ENCODE measurements at places on chromosomes 2 and 18. TPM values are rescaled to one million over a fixed set of nuclear protein-coding genes. Genes with fewer than 3 reads are reported as not detected.

GRCh38 chr2:206863196-206863595 is 76.1 kb upstream of the CPO start:
- no peak overlapping the region for H3K4me3 ChIP-seq
- H3K36me3 ChIP-seq, result no peaks in the 10 kb centered on the region
- H3K4me1 ChIP-seq, result peaks cover 9% of the 10 kb centered on the region

GRCh38 chr2:226788064-226788463 is 11.6 kb downstream of the IRS1 start:
- H3K27ac ChIP-seq, result peak overlapping the region; percentile 94
- H3K4me3 ChIP-seq, result no peak overlapping the region
- H3K4me1 ChIP-seq, result peaks cover 59% of the 10 kb centered on the region
- H3K36me3 ChIP-seq, result no peaks in the 10 kb centered on the region
- no peaks in the 10 kb centered on the region for H3K27me3 ChIP-seq
- no peak for DNase-seq

DNA sequence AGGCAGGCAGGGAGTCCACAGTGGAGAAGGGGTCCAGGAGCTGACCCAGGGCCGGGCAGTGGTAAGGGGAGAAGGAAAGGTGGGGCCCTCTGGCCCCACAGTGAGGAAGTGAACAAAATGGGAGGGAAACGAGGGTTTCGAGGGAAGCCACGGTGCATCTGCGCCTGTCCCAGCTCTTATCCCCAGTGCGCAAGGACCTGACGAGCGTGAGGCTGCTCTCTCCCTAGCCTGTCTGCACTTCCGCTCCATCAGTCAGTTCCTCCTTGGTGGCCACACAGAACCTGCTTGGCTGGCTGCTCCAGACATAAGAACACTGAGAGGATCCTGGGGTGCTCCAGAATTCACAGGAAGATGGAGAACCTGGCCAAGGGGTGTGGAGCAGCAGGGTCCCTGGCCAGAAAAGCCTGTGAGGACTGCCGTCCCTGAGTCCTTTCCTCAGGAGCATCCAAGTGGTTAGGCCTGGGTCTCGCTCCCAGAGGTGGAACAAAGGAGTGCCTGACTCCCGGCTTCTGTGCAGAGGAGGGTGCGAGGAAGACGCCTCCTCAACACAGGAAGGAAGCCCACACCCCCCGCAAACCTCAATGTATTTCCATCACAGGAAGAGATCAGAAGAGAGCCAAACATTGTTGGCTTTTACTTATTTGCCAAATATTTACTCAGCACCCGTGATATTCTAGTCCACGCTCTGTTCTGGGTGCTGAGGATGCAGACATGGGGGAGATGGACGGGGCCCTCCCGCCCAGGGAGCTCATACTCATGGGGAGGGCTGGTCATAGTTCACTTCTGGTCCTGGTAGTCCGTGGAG is 43.7 kb upstream of the SEMA4C start:
- H3K27me3 ChIP-seq, result no peaks in the 10 kb centered on the region
- no peaks in the 10 kb centered on the region for H3K36me3 ChIP-seq
- H3K4me3 ChIP-seq, result no peak overlapping the region

DNA sequence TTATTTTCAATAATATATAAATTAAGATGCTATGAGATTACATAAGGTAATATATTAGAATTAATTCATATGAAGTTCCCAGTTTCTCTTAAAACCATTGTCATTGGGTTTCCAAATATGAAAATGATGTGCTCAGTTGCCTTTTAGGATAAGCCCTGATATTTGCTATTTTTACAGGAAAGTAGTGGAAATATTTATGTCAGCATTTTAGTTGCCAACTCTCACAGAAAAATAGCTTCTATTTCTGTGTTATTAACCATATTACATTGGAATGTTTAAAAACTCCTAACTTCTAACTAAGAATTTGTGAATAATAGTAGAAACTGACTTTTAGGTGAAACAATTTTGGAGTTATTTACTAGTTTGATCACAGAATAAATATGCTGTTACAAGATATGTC is 74.0 kb downstream of the TMX3 start:
- no peak for DNase-seq
- H3K36me3 ChIP-seq, result no peaks in the 10 kb centered on the region
- no peaks in the 10 kb centered on the region for H3K27me3 ChIP-seq
- H3K27ac ChIP-seq, result no peak overlapping the region
- H3K4me3 ChIP-seq, result no peak overlapping the region

- no peaks in the 10 kb centered on the region for H3K27me3 ChIP-seq
- no peak for DNase-seq
- no peak overlapping the region for H3K4me3 ChIP-seq
- H3K27ac ChIP-seq, result no peak overlapping the region
- H3K4me1 ChIP-seq, result no peaks in the 10 kb centered on the region
These were observed 196.6 kb upstream of the SLC35G4 start for GRCh38 chr18:11412811-11413210.

GRCh38 chr18:69411199-69411598 is 10.5 kb downstream of the DOK6 start:
- no peaks in the 10 kb centered on the region for H3K4me1 ChIP-seq
- H3K36me3 ChIP-seq, result no peaks in the 10 kb centered on the region
- DNase-seq, result no peak
- no peak overlapping the region for H3K27ac ChIP-seq

ERCC3 gene
- 23.3 TPM for total RNA-seq

DNA sequence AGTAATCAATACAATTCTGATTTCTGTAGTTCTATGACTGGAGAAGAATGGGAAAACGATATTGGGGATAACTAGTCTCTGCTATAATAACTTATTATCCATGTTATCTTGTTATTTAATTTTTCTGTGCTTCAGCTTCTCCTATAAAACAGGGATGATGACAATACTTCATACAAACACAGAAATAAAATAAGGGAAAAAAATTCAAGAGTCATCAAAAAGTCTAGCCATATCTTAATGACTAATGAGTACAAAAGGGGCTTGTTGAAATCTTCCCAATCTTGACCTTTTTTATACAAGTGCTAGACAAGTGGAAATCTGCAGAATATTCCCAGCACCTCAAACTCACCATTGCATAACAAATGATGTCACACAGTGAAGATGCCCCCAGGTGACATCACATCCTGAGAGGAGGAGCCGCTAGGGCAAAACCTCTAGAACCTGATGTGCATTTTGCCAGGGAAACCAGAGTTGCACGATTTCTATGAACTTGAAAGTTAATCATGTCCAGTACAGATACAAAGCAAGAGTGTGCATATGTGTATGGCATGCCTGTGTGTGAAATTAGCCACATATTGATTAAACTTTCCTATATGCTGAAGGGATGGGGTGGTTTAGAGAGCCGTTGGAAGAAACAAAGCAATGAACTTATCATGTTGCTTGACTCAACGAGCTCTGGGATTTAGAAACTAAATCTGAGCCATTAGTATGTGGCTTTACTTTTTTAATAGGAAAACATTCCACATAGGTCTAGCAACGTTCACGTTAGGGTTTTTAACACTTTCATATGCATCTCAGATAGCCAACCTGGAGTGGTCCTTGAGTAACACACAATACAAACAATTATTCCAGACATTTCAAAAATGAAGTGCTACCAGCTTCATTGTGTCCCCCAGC is 278.9 kb downstream of the SLC4A3 start:
- H3K4me1 ChIP-seq, result no peaks in the 10 kb centered on the region
- no peaks in the 10 kb centered on the region for H3K27me3 ChIP-seq
- DNase-seq, result no peak

PSMA8 gene
- total RNA-seq, result not detected

GRCh38 chr2:201707142-201707541 is 8.7 kb upstream of the MPP4 start:
- no peaks in the 10 kb centered on the region for H3K4me1 ChIP-seq
- no peaks in the 10 kb centered on the region for H3K27me3 ChIP-seq
- no peak for DNase-seq
- no peak overlapping the region for H3K27ac ChIP-seq

- H3K4me3 ChIP-seq, result no peak overlapping the region
- no peaks in the 10 kb centered on the region for H3K27me3 ChIP-seq
- H3K36me3 ChIP-seq, result no peaks in the 10 kb centered on the region
- no peak overlapping the region for H3K27ac ChIP-seq
- no peaks in the 10 kb centered on the region for H3K4me1 ChIP-seq
- DNase-seq, result no peak
These were observed 40.3 kb downstream of the INPP5D start for GRCh38 chr2:233100192-233100998.

DNA sequence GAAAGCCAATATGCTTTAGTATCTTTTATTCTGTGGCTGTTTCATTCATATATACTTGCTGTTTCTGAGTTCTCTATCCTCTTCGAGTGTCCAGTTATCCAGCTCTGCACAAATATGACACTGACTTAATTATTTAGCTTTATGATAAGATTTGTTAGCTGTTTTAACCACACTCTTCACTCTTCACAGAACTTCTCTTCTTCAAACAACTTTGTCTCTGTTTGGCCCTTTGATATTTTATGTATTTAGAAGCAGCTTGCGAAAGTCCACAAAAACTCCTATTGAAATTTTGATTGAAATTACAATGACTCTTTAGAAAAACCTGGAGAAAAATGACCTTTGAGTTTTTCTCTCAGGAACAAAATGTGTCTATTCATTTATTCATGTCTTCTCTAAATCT is 407.0 kb downstream of the CPS1 start:
- no peak overlapping the region for H3K27ac ChIP-seq
- H3K4me1 ChIP-seq, result no peaks in the 10 kb centered on the region
- no peaks in the 10 kb centered on the region for H3K36me3 ChIP-seq
- no peak overlapping the region for H3K4me3 ChIP-seq
- no peak for DNase-seq
- no peaks in the 10 kb centered on the region for H3K27me3 ChIP-seq

PLGLB1 gene
- total RNA-seq, result 0.79 TPM

- H3K36me3 ChIP-seq, result no peaks in the 10 kb centered on the region
- DNase-seq, result peak; percentile 20
- H3K4me1 ChIP-seq, result no peaks in the 10 kb centered on the region
- no peak overlapping the region for H3K27ac ChIP-seq
- H3K27me3 ChIP-seq, result no peaks in the 10 kb centered on the region
- no peak overlapping the region for H3K4me3 ChIP-seq
These were observed 370.0 kb downstream of the SLC4A3 start for GRCh38 chr2:219997341-219997851.

DNA sequence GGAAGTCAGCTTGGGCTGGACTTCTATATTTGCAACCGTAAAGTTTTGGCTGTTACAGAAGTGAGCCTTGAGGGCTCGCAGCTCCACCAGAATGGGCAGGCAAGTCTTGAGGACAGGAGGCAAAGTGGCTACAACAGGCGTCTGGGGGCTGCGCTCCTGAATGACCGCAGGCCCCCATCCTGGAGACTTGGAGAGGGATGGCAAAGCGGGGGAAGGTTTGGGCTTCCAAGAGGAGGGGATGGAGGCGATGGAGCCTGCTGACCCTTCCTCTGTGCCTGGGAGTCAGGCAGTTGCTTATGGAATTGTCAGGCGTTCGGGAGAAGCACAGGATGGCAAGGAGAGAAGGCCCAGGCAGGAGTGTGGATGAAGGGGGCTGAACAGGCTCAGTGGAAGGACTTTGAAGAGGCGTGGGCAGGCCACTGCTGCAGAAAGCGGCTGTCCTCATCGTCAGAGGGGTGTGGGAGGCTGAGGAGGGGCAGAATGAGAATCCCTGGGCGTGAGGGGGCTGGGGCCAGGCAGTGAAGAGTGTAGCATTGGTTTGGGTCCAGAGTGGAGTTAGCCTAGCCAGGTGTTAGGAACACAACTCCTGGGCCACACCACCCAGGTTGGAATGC is 72.3 kb downstream of the INHBB start:
- peaks cover 16% of the 10 kb centered on the region for H3K27me3 ChIP-seq
- DNase-seq, result no peak
- no peak overlapping the region for H3K27ac ChIP-seq
- no peaks in the 10 kb centered on the region for H3K36me3 ChIP-seq
- H3K4me3 ChIP-seq, result no peak overlapping the region

PREB gene
- total RNA-seq, result 49.6 TPM

GRCh38 chr2:191526536-191526935 is 151.4 kb upstream of the NABP1 start:
- H3K27ac ChIP-seq, result no peak overlapping the region
- no peak for DNase-seq
- H3K4me1 ChIP-seq, result no peaks in the 10 kb centered on the region
